GM03348 (cell line): ENCODE measurements at places on chromosomes 7 and 10.
A peak's percentile ranks its signal among the peaks of the same experiment; 100 is the strongest.

- DNase-seq, result no peak
Observed at GRCh38 chr7:93958651-93959050, 37.1 kb downstream of the GNG11 start.

- no peak for DNase-seq
Observed at GRCh38 chr10:44935966-44936295, 23.7 kb upstream of the RASSF4 start.

GRCh38 chr7:93364806-93365205 lies 132.6 kb downstream of the VPS50 start:
- DNase-seq, result no peak

DNA sequence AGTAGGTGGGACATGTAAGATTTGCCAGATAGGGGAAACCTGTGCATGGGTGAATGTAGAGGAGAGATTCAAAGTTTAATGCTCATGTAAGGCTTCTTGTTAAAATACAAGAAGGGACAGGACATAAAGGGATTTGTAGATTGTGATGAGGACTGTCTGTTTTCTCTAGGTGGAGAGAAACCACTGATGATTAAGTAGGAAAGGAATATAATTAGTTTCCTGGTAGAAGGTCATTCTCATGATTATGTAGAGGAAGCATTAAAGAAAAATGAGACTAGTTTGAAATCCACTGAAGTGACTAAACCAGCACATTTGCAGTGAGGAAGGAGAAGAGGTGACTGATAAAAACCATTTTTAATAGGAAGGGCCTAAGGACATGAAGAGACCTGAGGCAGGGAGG lies 19.6 kb upstream of the MACC1 start:
- DNase-seq, result peak; percentile 16

GRCh38 chr10:121063744-121064143 lies 212.6 kb downstream of the WDR11 start:
- DNase-seq, result no peak

- DNase-seq, result no peak
Observed at GRCh38 chr10:68103901-68104300, 5.4 kb upstream of the MYPN start.

DNA sequence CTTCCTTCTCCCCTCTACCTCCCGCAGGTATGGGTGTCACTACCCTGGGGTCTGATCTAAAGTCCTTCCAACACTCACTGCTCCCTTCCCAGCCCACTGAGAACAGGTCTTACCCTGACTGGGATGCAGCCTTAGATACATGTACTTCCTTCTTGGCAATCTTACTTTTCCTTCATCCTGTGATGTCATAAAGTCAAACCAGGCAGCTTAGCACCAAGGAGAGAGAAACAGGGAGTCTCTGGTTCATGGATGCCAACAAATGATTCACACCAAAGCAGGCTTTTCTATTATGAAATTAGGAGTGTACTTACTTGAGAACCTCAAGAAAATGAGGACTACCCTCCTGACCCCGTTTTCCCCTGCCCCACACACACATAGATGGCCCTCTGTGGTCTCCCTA lies 111.0 kb upstream of the KMT2E start:
- peak; percentile 20 for DNase-seq

GRCh38 chr7:141369422-141369821 lies 181.8 kb upstream of the AGK start:
- no peak for DNase-seq

- no peak for DNase-seq
Observed at GRCh38 chr10:80540981-80541750, 3.5 kb downstream of the SH2D4B start.

- no peak for DNase-seq
Observed at GRCh38 chr10:13769946-13770345, 183.2 kb downstream of the PRPF18 start.

GRCh38 chr10:1404323-1405260 lies 332.7 kb downstream of the ADARB2 start:
- no peak for DNase-seq

DNA sequence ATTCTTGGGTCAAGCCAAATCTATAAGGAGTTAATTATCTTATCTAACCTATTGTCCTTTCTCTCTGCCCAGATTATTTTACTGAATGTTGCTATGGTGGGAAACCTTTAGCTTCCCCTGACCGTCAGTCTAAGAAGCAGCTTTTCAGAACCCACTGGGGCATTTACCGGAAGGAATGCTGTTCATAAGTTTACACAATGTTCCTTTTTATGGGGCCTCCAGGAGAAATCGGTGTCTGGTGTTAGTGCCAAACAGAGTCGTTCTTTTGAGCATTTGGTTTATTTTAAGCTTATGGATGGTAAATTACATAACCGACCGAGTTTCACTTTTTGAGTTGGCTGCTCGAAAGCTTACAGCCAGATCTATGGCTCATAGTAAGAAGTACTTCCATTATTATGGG lies 111.9 kb downstream of the CACNB2 start:
- no peak for DNase-seq

GRCh38 chr7:19051767-19052375 lies 65.6 kb downstream of the TWIST1 start:
- peak; percentile 21 for DNase-seq

DNA sequence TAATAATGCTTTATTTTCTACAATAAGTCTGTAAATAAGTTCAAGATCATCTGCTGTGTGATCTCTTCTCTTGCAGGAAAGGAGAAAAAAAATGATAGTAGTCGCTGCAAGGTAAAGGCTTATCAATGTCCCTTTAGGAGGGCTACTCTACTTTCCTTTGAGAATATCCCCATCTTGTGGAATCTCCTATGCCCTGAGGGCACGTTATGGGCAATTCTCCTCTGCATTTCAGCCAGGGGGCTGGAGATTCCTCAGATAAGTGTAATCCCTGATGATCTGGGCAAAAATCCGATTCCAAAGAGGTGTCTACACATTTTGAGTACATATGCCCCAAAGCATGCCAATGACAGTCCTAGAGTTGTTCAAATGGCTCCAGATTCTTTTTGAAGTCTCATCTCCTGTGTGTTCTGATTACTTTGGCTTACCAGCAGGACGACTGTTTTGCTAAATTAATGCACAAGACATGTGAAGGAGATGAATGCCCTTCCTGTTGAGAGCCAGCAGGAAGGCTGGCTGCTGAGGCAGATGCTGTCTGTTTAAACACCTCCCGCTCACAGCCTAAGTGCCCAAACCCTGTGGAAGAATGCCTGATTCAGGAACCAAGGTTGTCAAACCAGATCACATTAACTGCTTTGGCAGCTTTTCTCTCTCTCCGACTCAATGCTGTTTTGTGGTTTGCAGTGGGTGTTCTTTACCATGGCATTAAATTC lies 171.2 kb upstream of the COL1A2 start:
- DNase-seq, result peak; percentile 24

- DNase-seq, result peak; percentile 59
Observed at GRCh38 chr7:103524042-103524907, 78.3 kb upstream of the SLC26A5 start.

- DNase-seq, result no peak
Observed at GRCh38 chr10:34292194-34292565, 522.9 kb downstream of the PARD3 start.

DNA sequence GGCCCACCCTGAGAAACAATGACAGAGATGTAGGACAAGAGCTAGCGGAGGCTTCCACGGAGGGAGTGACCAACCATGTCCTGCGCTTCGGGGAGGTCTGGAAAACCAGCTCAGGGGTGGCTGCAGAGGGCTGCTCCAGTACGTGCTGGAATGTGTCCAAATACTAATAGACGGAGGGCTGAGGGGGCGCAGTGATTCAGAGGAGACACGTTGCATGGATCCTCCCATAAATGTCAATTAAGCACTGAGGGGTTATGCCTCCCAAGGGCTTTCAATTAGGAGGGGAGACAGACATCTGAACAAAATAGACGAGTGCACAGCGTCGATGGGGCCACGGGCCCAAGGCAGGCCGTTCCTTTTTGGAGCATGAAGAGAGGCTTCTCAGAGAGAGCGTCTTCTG lies 51.0 kb upstream of the NPS start:
- DNase-seq, result no peak

GRCh38 chr7:83793558-83793957 lies 144.6 kb upstream of the SEMA3E start:
- DNase-seq, result no peak

DNA sequence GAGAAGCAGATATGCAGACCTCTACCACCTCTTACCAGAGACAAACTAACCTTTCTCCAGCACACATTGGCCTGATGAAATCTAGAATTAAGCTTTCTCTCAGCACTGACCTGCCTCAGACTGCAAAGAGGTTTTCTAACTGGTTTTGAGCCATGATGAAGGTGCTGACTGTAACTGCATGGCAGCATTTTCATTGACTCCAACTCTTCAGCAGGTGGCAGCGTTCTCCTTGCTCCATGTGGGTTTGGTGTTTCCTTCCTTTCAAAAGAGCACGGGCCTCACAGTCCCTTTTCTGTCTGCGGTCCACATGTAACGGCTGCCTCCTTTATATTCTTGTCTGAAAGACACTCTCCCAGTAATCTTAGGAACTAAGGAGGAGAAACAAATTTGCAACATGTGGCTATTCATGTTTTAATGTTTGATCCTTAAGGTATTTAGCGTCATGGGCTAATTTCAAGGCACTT lies 12.6 kb downstream of the KLLN start:
- DNase-seq, result peak; percentile 54

- DNase-seq, result peak; percentile 71
Observed at GRCh38 chr7:135690566-135690965, 28.3 kb downstream of the STMP1 start.

- DNase-seq, result no peak
Observed at GRCh38 chr7:34153656-34154270, 248.4 kb downstream of the BMPER start.

GRCh38 chr10:86658261-86658741 lies 4.0 kb downstream of the OPN4 start:
- no peak for DNase-seq

DNA sequence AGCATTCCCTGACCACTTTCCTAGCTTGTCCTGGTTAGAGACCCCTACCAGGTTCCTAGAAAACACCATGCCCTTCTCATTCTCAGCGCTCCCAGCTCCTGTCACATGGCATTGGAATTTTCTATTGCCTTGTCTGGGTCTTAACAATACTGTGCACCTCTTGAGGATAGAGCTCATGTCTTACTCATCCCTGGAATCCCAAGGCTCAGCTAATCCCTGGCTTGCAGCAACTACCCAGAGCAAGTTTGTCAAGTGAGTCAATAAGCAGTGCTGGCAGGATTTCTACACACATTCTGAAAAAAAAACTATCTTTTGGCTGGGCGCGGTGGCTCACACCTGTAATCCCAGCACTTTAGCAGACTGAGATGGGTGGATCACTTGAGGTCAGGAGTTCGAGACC lies 11.7 kb upstream of the PRDX3 start:
- peak; percentile 88 for DNase-seq

- DNase-seq, result no peak
Observed at GRCh38 chr7:99252166-99252895, 20.3 kb upstream of the MYH16 start.

DNA sequence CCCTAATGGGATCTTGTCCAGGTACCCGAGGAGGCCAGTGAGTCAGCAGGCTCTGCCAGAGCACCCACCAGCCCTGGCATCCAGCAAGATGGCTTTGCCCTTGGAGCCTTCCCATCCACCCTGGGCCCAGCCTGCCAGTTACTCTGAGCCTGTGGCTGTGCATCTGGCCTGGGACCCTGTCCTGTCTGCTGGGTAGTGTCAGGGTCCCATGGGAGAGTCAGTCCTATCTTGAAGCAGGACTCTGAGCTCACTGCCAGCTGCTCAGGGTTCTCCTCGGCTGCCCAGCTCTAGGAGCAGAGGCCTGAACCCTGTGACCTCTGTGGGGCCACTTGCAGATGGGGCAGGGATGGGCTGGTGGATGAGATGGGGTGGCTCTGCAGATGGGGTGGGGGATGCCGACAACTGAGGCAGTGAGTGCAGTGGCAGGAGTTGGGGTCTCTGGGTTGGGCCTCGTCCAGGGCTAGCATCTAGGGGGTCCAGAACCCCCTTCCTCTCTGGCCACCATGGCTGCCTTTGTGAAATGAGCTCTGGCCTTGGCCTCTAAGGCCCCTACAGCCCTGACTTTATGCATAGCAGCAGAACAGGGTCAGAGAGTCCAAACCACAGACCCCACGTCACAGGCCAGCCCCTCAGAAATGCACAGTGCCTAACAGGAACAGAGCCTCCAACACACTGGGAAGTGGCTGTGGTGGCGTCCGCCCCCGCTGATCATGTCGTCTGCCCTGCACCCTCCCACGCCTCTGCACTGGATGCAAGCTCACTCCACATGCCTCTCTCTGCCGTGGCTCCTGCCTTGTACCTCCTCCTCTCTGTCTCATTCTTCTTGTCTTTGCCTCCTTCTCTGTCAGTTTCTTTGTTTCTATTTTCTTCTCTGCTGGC lies 88.1 kb upstream of the RET start:
- no peak for DNase-seq

GRCh38 chr10:79115302-79115701 lies 46.5 kb downstream of the ZMIZ1 start:
- no peak for DNase-seq

- no peak for DNase-seq
Observed at GRCh38 chr7:33040803-33041516, 21.6 kb downstream of the NT5C3A start.
